Chondrocyte (in vitro differentiated cells): ENCODE measurements at places on chromosomes 4 and X.

DNA sequence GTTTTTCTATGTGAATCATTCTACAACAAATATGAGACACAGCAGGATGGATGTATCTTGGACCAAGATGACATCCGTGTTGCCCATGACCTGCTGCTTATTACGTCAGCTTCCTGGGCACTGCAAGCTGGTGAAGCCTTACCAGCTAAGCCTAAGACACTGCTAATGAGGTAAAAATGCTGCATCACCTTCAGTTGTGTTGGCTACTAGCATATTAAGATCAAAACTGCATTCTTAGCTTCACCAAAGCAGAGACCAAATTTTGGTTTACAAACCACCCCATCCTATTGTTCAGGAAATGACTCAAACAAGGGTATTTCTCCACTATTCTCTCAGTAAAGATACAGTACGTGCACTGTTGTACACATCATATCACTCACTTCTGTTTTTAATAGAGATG lies 50.3 kb downstream of the MAML3 start:
- no peaks in the 10 kb centered on the region for H3K27me3 ChIP-seq
- no peak overlapping the region for H3K4me3 ChIP-seq
- H3K4me1 ChIP-seq: peaks cover 23% of the 10 kb centered on the region

- H3K4me3 ChIP-seq: peak overlapping the region; percentile 66
- DNase-seq: no peak
- H3K27me3 ChIP-seq: no peaks in the 10 kb centered on the region
- peaks cover 64% of the 10 kb centered on the region for H3K4me1 ChIP-seq
Observed at GRCh38 chrX:3697220-3697684, 16.2 kb downstream of the PRKX start.

- peaks cover 25% of the 10 kb centered on the region for H3K4me1 ChIP-seq
- no peak overlapping the region for H3K27ac ChIP-seq
- H3K36me3 ChIP-seq: peaks cover 2% of the 10 kb centered on the region
- H3K27me3 ChIP-seq: no peaks in the 10 kb centered on the region
Observed at GRCh38 chrX:110081740-110082139, 78.8 kb downstream of the TMEM164 start.

GRCh38 chr4:142100941-142101340 lies 464.6 kb downstream of the IL15 start:
- no peak overlapping the region for H3K4me3 ChIP-seq
- H3K27me3 ChIP-seq: no peaks in the 10 kb centered on the region

DNA sequence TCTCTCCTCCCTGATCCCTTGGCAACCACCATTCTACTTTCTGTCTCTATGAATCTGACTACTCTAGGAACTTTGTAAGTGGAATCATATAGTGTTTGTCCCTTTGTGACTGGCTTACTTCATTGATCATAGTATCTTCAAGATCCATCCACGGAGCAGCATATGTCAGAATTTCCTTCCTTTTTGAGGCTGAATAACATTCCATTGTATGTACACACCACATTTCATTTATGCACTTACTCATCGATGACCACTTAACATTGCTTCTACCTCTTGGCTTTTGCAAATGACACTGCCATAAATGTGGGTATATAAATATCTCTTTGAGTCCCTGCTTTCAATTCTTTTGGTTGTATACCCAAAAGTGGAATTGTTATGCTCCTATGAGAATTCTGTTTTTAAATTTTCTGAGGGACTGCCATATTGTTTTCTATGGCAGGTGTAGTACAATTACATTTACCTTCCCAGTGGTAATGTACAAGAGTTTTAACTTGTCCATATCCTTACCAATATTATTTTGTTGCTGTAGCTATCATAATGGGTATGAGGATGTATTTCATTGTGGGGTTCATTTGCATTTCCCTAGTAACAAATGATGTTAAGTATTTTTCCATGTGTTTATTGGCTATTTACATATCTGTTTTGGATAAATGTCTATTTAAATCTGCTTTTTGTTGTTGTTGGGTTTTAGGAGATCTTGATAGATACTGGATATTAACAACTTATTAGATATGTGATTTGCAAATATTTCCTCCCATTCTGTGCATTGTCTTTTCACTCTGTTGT lies 466.1 kb downstream of the C4orf33 start:
- H3K27ac ChIP-seq: no peak overlapping the region
- H3K36me3 ChIP-seq: no peaks in the 10 kb centered on the region
- no peak overlapping the region for H3K4me3 ChIP-seq

GRCh38 chr4:14149176-14150053 lies 521.9 kb upstream of the BOD1L1 start:
- H3K4me1 ChIP-seq: no peaks in the 10 kb centered on the region
- peaks cover 24% of the 10 kb centered on the region for H3K27me3 ChIP-seq
- H3K4me3 ChIP-seq: no peak overlapping the region
- no peak for DNase-seq
- H3K27ac ChIP-seq: no peak overlapping the region

DNA sequence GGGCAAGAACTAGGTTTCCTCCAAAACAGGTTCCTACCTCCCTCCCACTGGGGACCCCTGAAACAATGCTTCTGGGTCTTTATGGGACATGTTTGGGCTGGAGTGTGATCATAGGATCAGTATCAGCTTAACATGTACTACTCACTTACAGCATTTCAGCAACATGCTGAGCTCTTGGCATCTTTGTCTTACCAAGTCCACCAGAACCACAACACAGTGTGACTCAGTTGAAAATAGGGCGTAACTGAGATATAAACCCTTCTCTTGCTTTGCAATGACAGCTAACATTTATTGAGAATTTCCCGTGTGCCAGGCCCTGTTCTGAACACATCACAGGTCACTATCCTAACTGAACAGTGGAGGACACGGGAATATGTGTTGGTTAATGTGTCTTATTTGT lies 218.5 kb upstream of the LNX1 start:
- H3K4me3 ChIP-seq: no peak overlapping the region
- no peaks in the 10 kb centered on the region for H3K36me3 ChIP-seq
- no peaks in the 10 kb centered on the region for H3K27me3 ChIP-seq
- DNase-seq: no peak
- no peak overlapping the region for H3K27ac ChIP-seq
- H3K4me1 ChIP-seq: no peaks in the 10 kb centered on the region

GRCh38 chrX:77694491-77694890 lies 91.5 kb downstream of the ATRX start:
- peak overlapping the region; percentile 47 for H3K27ac ChIP-seq
- H3K36me3 ChIP-seq: peaks cover 2% of the 10 kb centered on the region
- no peaks in the 10 kb centered on the region for H3K27me3 ChIP-seq
- DNase-seq: no peak
- peaks cover 18% of the 10 kb centered on the region for H3K4me1 ChIP-seq
- no peak overlapping the region for H3K4me3 ChIP-seq

DNA sequence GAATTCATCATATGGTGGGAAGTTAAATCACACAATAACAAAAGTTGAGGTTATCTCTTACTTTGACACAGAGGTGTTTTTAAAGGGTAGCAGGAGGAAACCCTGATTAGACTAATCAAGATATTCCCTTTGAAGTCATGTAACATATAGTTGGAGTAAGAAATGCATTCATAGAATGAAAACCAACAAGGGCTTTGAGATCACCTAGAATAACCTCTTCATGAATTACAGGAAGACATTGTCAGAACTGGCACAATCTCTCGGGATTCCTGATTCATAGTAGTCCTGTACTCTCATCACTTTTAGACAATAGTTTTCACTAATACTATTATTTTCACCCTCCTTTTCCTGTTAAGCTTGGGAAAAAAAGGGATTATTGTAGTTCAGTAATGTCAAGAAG lies 170.2 kb downstream of the PPP3CA start:
- no peaks in the 10 kb centered on the region for H3K36me3 ChIP-seq
- no peaks in the 10 kb centered on the region for H3K27me3 ChIP-seq
- H3K27ac ChIP-seq: no peak overlapping the region
- peaks cover 4% of the 10 kb centered on the region for H3K4me1 ChIP-seq
- no peak for DNase-seq
